ENCODE measurements at places on chromosomes 7 and 10. TPM values are rescaled to one million over a fixed set of nuclear protein-coding genes. Genes with fewer than 3 reads are reported as not detected.

DNA sequence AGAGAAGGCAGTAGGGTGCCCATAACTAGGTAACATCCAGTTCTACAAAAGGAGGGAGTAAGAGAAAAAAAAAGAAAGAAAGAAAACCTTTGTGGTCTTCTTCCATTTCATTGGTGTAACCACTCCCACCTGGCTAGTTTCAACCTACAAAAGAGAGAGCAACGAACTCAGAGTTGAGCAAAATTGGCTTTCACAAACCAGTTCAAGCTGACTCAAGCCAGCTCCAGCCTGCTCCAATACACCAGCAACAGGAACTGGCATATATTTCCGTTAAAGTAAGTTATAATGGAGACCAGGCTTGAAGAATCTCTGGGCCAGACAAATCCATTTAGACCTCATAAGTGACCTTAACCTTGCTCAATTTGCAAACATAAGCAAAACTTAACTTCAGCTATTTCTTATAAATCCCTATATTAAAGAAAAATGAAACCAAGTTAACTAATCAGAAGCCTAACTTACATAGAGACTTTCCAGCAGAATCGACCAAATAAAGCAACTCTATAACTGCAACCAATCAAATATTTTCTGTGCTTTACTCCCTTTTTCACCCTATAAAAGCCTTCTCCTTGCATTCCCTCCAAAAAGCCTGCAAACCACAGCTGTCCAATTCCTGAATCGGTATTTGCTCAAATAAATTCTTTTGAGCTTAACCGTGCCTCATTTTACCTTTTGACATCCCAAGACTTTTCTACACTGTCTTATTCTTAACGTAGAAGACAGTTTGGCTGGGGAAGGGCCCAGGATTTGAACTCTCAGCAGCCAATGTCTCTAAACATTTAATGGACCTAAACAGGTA, 10.1 kb downstream of the ANKRD22 start:
- DNase-seq = no peak

DNA sequence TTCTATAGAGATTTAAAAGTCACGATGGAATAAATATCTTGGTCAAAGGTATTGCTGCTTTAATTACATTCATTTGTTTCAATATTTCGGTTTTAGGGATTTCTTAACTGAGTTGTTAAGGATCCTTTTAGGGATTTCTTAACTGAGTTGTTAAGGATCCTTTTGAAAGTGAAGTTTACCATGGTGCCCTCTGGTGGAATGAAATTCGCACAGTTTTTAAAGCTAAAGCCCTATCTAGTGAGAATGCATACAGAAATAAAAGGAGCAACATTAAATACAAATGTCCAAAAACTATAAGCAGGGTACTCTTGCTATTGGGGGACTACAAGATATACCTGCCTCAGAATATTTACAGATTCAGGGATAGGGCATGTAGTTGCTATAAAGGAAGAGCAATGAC, 193.7 kb downstream of the RNLS start:
- no peak for DNase-seq

Gene ACSM6
- total RNA-seq = not detected

Gene VAX1
- total RNA-seq = not detected

Gene MACC1
- 0.04 TPM for total RNA-seq

GRCh38 chr10:110859206-110859972, 12.3 kb upstream of the PDCD4 start:
- DNase-seq = no peak

DNA sequence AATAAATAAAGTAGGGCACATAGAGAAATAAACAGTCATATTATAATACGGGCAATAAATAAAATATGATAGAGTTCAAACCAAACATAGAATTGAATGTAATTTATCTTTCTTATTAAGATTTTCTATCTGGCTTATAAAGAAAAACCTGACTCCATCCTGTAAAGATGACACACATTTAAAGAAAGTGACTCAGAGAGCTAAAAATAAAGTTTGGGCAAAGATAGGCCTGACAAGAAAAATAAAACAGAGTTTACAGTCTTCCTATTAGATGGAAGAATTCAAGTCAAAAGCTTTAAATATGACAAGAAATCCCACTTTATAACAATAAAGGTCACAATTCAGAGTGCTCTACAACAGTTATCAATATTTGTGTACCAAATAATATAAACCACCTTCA, 580.6 kb downstream of the PHTF2 start:
- DNase-seq = no peak

Gene LBX1
- 12.3 TPM for total RNA-seq

Gene ZSWIM8
- total RNA-seq = 57.2 TPM

DNA sequence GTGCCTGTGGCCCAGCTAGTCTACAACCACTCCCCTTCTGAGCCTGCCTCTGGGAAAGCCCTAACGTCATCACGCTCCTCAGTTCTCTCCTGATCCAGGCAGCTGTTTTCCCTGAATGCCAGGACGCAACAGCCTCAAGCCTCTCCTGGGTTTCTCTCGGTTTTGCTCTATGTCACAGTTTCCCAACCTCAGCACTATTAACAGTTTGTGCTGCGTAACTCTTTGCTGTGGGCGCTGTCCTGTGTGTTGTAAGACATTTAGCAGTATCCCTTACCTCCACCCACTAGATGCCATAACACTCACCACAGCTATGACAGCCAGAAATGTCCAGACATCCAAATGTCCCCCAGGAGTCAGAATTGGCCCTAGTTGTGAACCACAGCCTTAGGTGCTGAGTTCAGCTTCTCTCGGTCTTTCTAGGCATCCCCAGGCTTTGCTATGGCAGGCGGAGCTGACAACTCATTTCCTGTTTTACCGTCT, 226.3 kb upstream of the NPVF start:
- peak; percentile 63 for DNase-seq

Gene C10orf53
- not detected for total RNA-seq

- no peak for DNase-seq
Measured at GRCh38 chr10:21479570-21480315, 45.7 kb downstream of the SKIDA1 start.

- DNase-seq = no peak
Measured at GRCh38 chr10:6446711-6447110, 133.4 kb downstream of the PRKCQ start.

GRCh38 chr7:155380221-155380861, 77.6 kb upstream of the EN2 start:
- peak; percentile 77 for DNase-seq

DNA sequence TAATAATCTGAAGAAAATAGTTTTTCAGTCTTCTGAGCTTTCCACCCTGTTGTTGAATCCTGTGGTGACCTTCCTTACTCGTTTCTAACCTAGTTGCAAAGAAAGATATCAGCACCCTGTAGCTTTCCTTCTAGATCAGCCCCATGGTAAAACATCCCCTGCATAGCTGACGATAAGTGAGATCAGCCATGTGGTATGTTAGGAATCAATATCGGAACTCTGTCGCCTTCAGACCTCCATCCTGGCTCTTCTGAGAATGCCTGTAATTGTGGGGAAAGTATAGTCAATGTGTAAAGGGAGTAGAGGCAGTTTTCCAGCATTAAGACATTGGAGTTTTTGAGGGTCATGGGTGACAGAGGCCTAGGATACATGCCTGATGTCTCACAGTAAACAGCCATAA, 151.8 kb downstream of the LRRC4 start:
- no peak for DNase-seq

Gene CLEC5A
- total RNA-seq = 1.2 TPM

DNA sequence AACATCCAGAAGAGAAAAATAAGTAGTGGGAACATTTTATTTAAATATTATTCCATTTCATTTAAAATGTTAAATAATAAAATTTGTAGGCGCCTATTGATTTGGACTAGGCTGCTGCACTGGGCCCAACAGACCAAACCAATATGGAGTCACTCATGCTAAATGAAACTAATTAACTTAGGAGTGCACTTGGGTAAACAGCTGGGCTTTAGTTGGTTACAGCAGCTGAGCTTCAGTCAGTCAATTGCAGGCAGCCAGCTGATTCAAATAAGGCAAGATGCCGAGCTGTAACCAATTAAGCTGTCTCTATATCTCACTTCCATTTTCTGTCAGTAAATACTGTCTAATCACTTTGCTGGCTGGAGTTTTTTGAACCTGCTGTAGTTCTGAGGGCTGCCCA, 102.1 kb upstream of the WDR11 start:
- no peak for DNase-seq

- DNase-seq = no peak
Measured at GRCh38 chr7:46580766-46581165, 659.7 kb upstream of the IGFBP3 start.

GRCh38 chr7:108045154-108045553, 42.2 kb upstream of the LAMB1 start:
- DNase-seq = no peak

GRCh38 chr10:28925121-28925663, 247.9 kb downstream of the BAMBI start:
- DNase-seq = no peak

Gene PANK1
- 10.7 TPM for total RNA-seq

GRCh38 chr10:63478564-63478963, 12.8 kb upstream of the JMJD1C start:
- no peak for DNase-seq

- no peak for DNase-seq
Measured at GRCh38 chr10:131085091-131085860, 226.2 kb downstream of the TCERG1L start.

Gene ZNF425
- 1.8 TPM for total RNA-seq

GRCh38 chr7:87226495-87226894, 7.0 kb upstream of the TMEM243 start:
- DNase-seq = no peak

Gene ANKRD7
- 0.82 TPM for total RNA-seq

Gene MYL7
- total RNA-seq = not detected

GRCh38 chr10:30432622-30433305, 1.2 kb upstream of the MAP3K8 start:
- peak; percentile 60 for DNase-seq

Gene EGR2
- total RNA-seq = 0.92 TPM

DNA sequence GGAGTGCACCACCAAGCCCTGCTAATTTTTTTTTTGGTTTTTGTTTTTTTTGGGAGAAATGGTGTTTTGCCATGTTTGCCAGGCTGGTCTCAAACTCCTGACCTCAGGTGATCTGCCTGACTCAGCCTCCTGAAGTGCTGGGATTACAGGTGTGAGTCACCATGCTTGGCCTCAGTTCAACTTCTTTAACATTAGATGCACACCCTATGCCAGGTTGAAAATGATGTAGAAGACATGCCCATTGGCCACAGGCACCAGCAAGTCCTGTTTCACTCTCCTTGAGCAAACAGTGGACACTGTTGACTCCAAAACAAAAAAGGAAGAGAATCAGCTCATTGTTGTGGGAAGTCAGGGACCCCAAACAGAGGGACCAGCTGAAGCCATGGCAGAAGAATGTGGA, 1205.3 kb downstream of the REEP3 start:
- no peak for DNase-seq

DNA sequence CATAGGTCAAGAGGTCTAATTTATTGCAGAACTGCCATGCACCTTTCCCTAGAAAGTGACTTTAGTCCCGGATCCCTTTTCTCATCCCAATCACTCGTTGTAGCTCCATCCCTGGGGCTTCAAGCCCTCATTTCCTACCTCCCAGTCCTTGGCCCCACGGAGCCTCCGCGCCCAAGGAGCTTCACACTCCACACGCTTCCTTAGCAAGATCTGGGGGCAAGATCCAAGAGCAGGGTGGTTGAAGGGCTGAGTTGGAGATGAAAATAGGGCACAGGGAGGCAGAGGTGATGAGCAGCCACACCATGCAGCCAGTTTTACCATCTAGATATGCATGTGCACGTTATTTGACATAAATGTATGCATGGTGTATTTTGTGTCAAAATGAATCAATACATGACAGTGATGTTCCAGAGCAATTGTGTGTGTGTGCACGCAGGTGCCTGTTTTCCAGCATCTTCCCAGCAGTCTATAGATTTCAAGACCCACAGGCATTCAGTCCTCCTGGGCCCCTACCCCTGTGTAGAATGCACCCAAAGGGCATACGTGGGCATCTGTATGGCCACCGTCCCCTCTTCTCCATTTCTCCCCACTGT, 6.0 kb upstream of the TRPV6 start:
- no peak for DNase-seq

DNA sequence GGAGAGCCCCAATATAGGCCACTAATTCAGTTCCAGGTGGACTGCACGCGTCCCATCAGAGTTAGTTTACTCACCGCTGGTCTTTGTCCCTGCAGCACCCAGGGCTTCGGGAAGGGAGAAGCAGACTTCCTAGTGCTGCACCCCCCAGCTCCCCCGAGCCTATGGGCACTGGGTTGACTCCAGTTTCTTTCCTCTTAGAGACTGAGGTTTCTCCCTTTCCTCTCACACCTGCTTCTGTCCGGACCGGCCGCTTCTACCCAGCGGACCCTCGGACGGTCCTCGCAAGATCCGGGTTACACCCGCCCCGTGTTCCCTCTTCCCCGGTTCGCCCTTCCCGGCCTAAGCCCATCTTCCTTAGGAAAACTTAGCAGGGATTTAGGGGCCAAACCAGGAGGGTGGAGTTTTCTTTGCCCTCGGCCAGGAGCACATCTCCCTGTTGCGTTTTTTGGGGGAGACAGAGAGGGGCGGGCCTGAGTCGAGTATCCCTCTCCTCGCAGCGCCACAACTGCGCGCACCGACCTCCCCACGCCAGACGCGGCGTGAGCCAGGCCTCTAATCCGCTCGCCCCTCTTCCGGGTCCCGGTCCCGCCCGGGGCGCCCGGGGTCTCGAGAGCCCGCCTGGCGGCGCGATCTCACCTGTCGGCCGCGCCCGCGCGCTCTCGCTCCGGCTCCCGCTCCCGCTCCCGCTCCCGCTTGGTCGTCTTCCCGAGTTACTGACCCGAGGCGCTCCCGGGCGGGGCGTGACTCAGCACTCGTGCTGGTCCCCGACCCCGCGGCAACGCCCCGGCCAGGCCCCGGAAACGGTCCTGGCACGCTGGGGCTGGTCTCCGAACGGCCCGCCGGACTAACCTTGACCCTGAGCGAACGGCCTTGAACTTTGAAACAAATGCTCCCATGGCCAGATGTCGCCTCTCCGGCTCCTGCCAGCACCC, at the start of gene AIFM2:
TSS of gene AIFM2 (minus strand) at position 728 of the 932 bp plus-strand sequence. CDS start 8,741 bp downstream, outside the sequence.
- DNase-seq = peak; percentile 93

DNA sequence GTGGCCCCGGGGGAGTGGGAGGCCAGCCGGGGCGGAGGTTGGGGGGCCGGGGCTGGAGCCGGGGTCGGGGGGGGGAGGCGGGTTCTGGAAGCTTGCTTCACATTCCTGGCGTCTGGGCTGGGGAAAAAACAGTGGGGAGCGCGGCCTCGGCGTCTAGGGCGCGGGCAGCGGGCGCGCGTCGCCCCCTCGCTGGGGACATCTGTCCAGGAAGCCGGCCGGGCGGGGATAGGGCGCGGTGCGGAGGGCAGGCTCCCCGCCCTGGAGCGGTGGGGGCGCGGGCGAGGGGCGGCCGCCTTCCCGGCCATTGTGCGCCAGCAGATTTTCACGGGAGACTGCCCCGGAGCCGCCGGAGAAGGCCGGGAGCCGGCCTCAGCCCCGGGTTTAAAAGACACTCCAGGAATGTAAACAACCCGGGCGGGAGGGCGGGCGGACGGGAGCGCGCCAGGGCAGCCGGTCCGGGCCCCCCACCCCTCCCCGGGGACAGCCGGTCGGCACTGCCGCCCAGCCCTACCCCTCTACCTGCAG, 1.4 kb downstream of the ZMIZ1 start:
- peak; percentile 79 for DNase-seq

Gene VENTX
- total RNA-seq = 0.29 TPM

- no peak for DNase-seq
Measured at GRCh38 chr10:90417029-90417428, 440.8 kb downstream of the HTR7 start.

Data from psoas muscle (tissue), 8 donors.